ENCODE measurements at places on chromosomes 11 and 22.

DNA sequence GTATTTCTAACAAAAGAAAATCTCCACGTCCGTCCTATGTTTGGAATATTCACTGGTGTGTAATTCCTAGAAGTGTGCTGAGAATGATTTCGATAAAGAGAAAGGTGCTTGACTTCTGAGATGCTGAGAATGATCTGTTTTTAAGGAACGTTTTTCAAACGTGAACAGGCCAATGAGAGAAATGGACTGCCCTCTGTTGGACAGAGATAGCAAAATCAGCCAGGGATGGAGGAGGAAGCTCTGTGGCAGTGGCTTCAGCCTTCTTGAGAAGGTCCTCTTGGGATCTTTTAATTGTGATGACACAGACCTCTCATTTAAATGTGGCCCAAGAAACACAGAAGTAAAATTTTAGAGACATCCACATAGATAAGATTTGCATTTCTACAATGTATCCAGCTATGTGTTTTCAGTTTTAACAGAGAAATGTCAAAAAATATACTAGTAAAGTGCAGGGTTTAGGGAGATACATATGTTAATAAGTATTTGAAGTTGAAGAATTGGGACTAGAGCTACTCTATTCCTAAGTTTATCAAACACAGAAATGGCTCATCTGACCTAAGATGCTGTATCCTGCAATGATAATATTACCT, 84.0 kb upstream of the RCN1 start:
- no peak for DNase-seq

GRCh38 chr11:128453444-128454336, 133.7 kb downstream of the ETS1 start:
- no peak for DNase-seq

- DNase-seq: no peak
Observed at GRCh38 chr11:791658-792534, 2.0 kb upstream of the CEND1 start.

DNA sequence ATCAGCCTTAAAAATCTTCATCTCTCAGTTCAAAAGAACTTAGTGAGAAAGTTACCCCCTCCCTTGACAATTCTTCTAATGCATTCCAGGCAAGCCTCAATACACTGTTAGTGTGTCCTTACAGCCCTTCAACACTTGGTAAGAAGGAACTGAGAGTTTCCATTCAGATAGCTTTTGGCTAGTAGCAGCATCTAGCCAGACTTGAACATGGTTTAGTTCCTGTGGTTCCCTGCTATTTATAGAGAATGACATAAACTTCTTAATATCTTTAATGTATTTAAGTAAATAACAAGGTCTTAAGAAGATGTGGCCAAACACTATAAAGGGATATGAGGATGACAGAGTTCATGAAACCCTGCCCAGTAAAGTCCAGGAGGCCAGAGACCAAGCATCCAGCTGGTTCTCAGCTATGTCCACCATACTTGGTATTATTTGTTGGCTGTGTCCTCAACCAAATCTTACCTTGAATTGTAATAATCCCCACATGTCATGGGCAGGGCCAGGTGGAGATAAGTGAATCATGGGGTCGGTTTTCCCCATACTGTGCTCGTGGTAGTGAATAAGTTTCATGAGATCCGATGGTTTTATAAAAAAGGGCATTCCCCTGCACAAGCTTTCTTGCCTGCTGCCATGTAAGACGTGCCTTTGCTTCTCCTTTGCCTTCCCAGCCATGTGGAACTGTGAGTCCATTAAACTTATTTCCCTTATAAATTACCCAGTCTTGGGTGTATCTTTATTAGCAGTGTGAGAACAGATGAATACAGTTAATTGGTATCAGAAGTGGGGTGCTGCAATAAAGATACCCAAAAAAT, 132.4 kb downstream of the LARGE1 start:
- DNase-seq: no peak

DNA sequence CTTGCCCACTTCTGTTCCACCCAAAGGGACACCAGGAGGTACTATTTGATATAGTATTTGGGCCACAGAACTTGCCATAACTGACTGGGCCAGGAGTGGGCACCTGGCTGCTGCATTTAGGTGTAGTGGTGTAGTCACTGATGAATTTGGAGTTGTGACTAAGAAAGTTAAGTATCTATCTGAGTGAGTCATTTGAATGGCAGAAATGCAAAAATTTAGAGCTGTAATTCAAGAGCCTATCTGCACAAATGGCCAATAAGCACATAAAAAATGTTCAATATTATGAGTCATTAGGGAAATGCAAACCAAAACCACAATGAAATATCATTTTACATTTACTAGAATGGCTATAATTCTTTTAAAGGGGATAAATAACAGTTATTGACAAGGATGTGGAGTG, 14.7 kb downstream of the GLYATL2 start:
- DNase-seq: no peak

DNA sequence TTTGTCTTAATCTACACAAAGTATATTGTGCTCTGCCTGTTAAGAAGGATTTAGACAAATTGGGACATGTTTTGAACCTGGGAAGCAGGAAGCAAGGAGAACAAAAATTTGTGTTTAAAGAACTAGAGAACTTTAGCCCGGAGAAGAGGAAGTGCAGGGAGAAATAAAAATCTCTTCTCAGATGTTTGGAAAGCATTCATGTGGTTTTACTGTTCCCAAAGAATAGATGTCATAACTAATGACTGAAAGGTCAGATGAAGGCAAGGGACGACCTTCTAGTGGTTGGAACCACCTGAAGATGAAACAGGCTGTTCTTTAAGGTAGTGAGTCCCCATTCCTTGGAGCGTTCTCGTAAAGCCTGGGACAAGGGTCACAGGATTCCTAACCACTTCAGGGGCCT, 38.3 kb downstream of the IRAG1 start:
- DNase-seq: no peak

- DNase-seq: no peak
Observed at GRCh38 chr22:42288791-42289190, 18.3 kb upstream of the TCF20 start.

- no peak for DNase-seq
Observed at GRCh38 chr11:47994417-47994816, 14.1 kb downstream of the PTPRJ start.

DNA sequence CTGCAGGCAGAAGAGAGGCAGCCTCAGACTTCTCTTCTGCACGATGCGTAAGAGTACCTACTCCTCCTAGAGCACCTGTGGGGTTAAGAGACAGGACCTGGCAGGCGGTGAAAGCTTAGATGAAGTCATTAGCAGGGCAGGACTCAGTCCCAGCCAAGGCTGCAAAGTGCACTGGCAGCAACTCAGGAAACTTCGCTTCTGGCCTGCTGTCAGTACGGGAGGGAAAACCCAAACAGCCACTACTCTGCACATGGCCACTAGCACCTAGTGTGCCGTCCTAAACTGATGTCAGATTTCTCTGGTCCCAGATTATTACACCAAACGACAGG, 8.8 kb upstream of the KLHL35 start:
- no peak for DNase-seq

DNA sequence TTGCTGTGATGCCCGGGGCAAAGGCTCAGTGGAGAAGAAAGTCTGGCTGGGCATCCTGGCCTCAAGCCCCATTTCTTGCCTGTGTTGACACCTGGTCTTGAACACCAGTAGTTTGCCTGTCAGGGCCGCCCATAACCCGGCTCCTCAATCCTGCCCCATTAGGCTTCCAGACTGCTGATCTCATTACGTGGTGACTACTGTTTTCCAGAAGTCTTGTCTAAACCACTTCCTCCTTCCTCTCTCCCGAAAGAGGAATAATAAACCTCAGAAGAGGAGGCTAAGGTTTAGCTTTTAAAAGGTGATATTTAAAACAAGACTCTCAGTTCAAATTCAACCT, 97.7 kb downstream of the CD44 start:
- no peak for DNase-seq

- DNase-seq: no peak
Observed at GRCh38 chr11:28566339-28567089, 458.3 kb downstream of the METTL15 start.

GRCh38 chr11:46003572-46003971, 81.1 kb downstream of the LARGE2 start:
- no peak for DNase-seq

GRCh38 chr22:22558071-22558971, 744 bp downstream of the PRAME start:
- DNase-seq: no peak

- no peak for DNase-seq
Observed at GRCh38 chr11:115672412-115672811, 168.2 kb upstream of the CADM1 start.

DNA sequence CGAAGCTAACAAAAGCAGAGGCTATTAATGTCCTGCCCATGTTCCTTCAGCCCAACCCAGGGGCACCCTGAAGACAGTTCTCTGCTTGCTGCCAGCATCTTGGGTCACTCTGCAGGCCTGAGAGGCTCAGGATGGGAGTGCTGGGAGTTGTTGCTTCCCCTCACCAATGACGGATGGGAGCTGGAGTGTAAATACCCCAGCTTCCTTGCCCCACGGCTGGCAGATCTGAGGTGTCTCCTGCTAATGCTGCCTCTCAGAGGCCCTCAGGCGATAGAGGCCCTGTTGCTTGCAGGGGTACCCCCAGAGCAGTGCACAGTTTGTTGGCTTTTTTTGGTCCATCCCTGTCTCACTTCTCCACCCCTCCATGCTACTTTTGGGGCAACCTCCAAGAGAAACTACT, 32.9 kb downstream of the IFT27 start:
- no peak for DNase-seq

- no peak for DNase-seq
Observed at GRCh38 chr11:95378111-95378510, 147.1 kb upstream of the SESN3 start.

DNA sequence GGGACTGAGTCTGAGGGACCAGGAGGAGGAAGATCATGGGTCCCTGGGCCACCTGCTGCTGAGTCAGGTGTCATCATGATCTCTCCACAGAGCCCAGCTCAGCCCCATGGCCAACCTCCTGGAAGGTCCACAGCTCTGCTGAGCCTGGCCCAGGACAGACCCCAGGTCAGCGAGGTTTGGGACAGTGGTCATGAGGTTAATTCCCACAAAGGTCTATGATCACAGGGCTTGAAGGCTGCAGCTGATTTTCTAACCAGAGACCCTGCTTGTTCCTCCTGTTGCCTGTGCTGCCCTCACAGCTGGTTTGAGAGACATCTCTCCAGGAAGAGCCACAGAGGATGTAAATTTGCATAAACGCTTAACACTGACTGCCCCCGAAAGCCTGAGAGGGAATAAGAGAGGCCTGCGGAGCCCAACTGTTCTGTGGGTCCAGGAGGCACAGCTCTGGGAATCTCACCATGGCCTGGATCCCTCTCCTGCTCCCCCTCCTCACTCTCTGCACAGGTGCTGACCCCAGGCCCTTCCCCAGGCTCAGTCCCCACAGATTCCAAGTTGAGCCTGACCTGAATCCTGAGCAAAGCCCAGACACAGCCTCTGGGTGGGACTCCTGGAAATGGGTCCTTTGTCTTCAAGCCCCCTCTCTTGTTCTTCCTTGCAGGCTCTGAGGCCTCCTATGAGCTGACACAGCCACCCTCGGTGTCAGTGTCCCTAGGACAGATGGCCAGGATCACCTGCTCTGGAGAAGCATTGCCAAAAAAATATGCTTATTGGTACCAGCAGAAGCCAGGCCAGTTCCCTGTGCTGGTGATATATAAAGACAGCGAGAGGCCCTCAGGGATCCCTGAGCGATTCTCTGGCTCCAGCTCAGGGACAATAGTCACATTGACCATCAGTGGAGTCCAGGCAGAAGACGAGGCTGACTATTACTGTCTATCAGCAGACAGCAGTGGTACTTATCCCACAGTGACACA, 102.8 kb downstream of the GGTLC2 start:
- DNase-seq: no peak

DNA sequence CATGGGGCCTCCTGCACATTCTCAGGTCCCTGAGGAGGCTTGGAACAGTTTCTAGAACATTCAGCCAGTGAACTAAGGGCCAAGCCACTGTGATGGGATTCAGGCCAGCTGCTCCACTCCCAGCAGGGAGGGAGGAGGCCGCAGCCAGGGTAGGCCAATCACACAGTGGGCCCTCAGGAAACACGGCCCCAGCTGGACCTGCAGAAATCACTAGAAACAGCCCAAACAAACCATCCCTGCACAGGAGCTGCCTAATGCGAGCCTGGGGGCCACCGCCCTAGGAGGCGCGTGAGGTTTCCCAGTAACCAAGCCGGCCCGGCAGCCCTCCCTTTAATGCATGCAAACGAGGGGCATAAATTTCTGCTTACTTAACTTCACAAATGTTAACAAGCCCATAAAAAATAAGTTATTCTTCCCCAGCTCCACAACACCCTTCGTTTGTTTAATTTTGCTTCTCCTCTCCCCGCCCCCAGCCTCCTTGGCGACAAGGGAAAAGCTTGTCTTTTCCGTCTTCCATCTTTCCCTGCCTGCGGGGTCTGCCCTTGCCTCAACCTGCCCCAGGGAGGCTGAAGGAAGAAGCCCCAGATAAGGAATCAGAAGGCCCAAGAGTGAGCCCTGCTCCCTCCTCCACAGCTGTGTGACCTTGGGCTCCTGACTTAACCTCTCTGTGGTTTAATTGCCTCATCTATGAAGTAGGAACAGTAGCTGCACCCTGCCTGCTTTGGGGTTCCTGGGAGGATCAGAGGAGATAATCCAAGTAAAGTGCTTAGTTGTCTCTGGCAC, 25.7 kb downstream of the ELFN2 start:
- DNase-seq: no peak

DNA sequence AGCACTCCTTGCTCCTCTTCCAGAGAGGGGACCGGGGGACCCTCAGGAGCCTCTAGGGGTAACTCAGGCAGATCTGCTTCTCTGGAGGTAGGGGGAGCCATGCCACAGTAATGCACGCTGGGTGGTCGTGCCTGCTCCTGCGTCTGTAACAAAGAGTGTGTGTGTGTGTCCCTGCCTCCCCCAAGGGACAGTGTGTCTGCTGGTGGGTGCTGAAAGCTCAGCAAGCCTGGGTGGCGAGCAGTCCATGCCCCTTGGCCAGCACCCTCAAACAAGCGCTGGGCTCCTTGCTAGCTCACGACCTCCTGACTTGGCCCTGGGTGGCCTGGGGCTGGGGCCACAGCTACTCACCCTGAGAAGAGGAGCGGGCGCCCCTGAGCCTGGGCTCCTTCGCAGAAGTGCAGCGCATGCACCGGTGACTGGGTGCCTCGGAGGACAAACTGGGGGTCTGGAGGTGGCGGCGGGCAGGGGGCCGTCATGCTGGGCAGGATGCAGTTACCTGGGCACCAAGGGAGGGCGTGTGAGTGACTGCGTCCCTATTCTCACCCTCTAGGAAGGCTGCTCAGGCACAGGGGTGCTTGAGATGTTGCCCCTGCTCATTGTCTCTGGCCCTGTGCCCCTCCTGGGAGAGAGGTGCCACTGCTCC, 33.7 kb downstream of the GNB1L start:
- DNase-seq: no peak

DNA sequence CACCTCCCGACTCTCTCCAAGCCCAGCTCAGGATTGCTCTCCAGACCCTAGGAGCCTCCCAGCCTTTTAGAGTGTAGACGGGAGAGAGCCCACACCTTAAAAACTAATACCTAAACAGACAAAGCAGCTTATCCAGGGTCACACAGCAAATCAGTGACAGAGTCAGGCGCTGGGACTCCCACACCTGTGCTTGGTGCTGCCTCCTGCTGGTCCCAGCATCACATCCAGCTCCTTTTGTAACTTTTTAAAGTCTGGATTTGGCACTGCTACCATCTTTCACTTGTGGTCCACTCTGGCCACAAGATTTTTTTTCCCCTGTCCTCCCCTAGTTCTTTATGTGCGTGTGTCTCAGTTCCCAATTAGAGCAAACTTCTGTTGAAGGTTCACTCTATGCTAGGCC, 4.7 kb downstream of the ANO1 start:
- no peak for DNase-seq

Data from central memory CD4-positive, alpha-beta T cell (primary cell).